ENCODE measurements at places on chromosomes 2 and 18.

GRCh38 chr2:239180526-239181073, 220.2 kb downstream of the HDAC4 start:
- no peak for DNase-seq

GRCh38 chr2:191177751-191178736, 27.2 kb upstream of the STAT4 start:
- no peak for DNase-seq

- DNase-seq = no peak
These were observed 277.8 kb upstream of the CYRIA start for GRCh38 chr2:16943279-16943958.

GRCh38 chr18:79367480-79367879, 28.2 kb upstream of the NFATC1 start:
- no peak for DNase-seq

DNA sequence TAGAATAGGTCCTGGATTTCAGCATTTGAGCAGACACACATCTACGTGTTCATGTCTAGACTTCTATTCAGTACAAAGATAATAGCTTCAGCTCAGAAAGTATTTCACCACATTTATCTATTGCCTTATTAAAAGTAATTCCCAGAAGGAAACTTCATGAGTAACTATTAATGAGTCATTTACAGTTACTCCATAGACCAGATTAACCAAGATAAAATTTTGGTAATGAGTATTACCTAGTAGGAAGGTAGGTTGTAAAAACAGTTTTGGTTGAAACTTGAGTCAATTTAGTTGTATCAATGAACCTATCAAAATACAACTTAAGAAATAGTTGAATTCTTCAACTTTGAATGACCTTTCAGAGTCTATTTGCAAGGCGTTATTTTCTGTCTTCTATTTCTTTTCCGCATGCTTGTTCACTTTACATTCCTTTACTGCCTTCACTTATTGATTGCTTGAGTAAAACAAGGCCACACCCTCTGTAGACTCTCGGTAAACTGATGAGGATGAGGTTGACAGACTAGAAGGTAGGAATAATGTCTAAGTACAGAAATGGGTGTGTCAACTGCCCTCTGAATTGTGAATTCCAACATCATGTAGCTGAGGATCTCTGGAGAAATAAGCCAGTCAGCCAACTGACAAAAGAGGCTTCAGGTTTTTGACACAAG, 1165.6 kb upstream of the ZEB2 start:
- no peak for DNase-seq

- DNase-seq = no peak
These were observed 638.6 kb downstream of the ERBB4 start for GRCh38 chr2:211900000-211900399.

GRCh38 chr2:72887032-72887739, at the start of gene SPR:
TSS of gene SPR (plus strand) at chr2:72887408. CDS start at chr2:72887433, 25 bp downstream.
- DNase-seq = peak; percentile 77

- peak; percentile 8 for DNase-seq
These were observed 428.3 kb downstream of the MBD2 start for GRCh38 chr18:53796040-53796729.

DNA sequence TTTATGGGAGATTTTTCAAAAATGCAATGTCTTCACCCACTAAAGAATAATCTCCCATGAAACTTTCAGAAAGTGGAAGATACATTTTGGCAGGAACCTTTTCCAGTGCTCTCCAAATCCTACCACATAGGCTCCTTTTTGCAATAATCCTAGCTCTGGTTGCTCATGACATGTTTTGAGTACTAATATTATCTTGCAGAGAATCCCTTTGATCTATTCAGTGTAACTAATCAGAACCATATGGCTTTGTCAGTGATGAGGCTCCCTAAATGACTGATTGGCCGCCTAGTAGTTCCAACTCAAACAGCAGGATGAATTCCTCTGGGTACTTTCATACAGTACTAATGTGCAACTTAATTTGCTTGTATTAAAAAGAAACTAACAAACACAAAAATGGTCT, 544.0 kb upstream of the FAM98A start:
- DNase-seq = no peak

- DNase-seq = no peak
These were observed 26.7 kb upstream of the NPAS2 start for GRCh38 chr2:100793220-100793619.

DNA sequence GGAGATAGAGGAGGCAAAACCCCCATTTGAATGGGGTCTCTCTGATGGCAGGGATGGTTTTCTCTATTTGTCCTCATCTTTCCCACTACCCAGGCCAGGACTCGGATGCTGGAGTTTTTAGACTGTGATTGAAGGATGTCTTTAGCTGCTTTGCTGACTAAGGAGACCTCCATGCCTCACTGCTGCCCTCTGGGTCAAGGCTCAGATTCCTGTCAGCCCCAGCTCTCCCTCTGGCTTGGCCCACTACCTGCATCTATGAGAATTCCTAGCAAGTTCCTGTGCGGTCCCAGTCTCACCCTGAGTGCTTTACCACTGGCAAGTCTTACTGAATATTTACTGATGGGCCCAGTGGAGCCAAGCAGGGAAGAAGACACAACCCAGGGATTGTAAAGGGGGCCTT, 184.0 kb downstream of the CELF4 start:
- DNase-seq = no peak

- no peak for DNase-seq
These were observed 258.5 kb upstream of the REV1 start for GRCh38 chr2:99748344-99748743.

DNA sequence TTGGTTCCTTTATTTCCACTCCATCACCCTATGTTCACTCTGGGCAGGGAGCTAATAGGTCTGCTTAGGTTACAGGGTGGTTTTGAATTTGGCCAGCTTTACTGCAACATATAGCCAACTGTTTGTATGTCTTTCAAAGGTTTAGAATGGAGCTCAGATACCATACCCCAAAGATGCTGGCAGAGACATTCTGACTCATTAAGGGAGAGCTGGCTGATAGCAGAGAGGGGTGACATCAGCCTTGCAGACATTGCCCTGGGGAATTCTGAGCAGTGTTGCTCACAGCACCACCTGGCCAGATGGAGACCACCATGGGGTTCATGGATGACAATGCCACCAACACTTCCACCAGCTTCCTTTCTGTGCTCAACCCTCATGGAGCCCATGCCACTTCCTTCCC, 2.1 kb downstream of the PROKR1 start:
- peak; percentile 38 for DNase-seq

DNA sequence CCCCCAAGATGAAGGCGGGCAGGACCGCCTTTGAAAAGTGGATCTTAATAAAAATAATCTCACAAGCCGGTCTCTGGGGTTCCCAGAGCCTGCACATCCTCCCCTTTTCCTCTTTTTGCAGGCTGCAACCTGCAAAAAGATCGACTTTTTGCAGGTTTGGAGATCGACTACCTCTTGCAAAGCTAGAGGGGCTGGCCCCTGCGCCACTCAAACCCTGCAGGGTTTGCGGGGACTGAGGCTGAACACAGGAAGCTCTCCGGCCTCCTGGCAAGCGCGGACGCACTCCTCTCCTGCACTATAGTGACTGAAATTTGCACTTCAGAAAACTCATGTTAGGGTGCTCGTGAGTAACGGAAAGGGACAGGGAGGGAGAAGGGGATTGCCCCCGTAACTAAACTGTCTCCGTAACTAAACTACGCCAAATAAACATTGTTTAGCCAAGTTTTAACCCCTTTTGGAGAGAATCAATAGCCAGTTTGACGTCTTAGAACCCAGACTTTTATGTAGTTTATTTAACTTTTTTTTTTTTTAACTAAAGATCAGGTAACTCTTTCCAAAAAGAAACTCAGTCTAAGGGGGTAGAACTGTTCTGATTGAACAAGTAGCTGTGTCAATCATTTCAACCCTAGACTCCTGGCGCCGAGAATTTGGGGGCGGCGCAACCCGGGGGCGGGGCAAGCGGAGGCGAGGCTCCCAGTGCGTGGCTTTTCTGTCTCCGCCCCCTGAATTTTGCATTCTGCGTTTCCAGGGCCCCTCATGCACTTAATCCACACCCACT, 2.5 kb downstream of the IGFBP5 start:
- DNase-seq = peak; percentile 87

DNA sequence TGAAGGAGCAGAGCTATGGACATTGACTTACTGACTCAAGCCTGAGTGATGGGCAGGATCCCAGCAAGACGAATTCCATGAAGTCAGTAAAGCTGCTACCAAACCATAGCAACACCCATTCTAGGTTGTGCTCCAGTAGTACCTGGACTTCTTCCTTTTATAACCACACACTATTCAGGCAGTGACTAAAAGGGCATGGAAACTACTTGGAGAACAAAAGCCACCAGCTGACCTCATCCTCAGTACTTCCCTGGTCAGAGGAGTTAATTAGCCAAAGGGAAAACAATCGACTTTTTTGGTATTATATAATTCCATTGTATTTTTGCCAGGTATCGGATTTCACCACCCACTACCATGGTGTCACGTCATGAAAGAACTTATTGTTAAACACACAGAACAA, 237.1 kb downstream of the TTC32 start:
- no peak for DNase-seq

- no peak for DNase-seq
These were observed 855.4 kb upstream of the CELF4 start for GRCh38 chr18:38421021-38421420.

Data from activated CD8-positive, alpha-beta T cell treated with anti-CD3 and anti-CD28 coated beads for 36 hours (primary cell).